ENCODE measurements at places on chromosomes 16 and 17.

DNA sequence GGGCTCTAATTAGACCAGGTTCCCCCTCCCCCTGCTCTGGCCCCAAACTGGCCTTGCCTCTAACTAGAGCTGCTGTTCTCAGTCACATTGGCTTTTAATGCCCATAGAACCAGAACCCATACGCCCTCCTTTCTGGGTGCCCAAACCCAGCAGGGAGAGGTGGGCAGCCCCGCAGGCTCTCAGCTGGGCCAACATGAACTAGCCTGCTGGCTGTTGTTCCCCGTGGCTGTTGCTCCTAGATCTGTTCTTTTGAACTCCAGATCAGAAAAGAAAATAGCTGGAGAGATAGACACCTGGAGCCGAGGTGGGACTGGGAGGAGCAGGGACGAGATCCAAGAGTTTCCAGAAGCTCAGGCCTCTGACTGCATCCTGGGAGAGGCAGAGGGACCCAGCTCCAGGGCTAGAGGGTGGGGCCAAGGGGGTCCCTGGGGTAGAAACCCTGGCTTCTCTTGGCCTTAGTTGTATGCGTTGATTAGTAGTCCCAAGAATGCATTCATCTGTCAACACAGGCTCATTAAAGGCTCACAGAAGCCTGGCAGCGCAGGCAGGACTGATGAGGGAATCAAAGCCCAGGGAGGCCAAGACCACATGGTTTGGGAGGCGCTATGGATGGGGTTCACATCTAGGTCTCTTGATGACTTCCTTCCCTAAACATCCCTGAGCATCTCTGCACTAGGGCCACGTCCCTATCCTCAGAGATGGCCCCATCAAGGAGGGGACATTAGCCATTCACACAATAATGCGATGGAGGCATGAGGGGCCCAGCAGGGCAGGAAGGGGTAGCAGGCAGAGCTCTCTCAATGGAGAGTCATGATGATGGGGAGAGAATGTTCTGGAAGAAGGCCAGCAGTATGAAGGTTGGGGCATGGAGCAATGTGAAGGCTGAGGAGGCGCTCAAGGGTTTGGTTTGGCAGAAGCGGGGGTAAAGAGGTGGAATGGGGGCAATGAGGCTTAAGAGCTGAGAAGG, 1.3 kb upstream of the CPSF4L start:
- DNase-seq: no peak

DNA sequence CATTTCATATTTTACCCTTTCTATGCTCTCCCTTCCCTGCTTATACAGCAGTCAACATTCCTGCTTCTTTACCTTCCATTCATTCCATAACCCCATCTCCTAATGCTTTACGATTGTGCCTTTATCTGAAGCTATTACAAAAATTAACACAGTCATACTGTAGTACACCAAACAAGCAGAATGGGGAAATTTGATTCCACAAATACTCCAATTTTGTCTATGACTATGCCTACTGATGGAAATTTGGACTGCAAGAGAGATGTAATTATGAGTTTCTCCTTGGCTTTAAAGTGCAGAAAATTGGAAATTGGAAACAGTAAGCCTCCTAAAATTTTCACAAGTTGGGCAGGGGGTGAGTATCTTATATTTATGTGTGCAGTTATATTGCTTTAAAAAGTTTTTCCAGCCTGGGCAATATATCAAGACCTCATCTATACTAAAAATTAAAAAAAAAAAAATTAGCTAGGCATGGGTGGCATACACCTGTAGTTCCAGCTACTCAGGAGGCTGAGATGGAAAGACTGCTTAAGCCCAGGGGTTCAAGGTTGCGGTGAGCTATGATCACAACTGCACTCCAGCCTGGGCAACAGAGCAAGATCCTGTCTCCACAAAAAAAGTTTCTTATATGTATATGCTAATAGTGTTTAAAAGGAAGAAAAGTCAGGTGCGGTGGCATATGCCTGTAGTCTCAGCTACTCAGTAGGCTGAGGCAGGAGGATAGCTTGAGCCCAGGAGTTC, 3.0 kb downstream of the APPBP2 start:
- no peak for DNase-seq

DNA sequence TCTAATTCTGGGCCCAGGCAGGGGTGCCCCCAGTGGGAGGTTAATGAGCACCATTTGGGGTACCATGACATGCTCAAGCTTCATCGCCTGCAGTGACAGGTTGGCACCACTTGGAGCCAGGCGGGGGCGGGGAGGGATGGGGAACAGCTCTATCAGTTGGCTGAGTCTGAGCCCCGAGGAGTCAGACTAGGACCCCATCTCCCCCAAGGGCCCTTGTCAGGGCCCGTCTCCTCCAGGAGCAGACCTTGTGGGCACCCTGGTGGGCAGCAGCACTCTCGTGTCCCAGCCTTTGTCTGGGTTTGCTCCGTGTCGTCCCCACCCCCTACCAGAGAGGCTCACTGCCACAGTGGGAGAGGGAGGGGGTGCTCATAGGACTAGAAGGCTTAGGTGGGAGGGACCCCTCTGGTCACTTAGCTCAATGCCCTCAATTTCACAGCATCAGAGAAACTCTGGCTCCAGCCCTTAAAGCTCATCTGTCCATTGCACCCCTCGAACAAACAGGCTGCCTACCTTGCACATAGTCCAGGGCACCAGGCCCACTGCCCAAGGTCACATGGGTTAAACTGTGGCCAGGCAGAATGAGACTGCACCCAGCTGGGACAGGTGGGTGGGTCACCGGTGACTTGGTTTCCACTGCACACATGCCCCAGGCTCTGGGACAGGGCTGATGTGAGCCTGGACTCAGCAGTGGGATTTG, 4.1 kb downstream of the PPP1R9B start:
- DNase-seq: no peak

- no peak for DNase-seq
Measured at GRCh38 chr17:6667516-6667915, 16.0 kb downstream of the C17orf100 start.

DNA sequence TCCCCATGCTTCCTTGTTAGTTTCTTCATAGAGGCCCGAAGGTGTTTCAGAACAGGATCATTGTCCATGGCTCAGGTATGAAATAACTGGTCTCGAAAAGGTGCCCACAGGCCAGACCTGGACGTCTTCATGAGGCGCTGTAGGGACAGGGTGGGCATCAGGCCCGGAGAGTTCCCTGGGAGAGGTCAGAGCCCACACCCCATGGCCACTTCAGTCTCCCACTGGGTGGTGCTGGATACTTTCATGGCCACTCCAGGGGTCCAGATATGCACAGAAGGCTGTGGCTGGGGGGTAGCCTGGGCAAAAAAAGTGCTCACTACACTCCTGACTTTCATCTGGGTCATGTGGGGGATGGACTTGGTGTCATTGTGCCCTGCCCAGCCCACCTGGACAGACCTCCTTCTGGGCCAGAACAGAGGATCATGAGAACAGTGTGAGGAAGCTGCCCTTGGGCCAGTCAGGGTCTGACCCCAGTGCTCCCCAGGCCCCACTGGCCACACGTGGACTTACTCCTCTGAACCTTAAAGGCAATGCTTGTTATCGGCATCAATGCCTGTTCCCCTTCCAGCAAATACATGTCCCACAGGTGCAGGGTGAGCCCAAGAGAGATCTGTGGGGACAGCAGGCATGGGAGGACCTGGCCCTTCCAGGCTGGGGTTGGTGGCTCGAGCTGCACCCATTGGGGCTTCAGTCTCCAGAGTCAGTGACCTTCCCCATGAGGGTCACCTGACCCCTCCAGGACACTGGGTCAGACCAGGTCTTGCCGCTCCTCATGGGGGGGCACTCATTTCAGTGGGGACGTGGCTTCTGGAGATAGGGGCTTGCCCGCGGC, 36.9 kb downstream of the LGALS9 start:
- no peak for DNase-seq

- no peak for DNase-seq
Measured at GRCh38 chr16:24146518-24146917, 109.6 kb upstream of the CACNG3 start.

DNA sequence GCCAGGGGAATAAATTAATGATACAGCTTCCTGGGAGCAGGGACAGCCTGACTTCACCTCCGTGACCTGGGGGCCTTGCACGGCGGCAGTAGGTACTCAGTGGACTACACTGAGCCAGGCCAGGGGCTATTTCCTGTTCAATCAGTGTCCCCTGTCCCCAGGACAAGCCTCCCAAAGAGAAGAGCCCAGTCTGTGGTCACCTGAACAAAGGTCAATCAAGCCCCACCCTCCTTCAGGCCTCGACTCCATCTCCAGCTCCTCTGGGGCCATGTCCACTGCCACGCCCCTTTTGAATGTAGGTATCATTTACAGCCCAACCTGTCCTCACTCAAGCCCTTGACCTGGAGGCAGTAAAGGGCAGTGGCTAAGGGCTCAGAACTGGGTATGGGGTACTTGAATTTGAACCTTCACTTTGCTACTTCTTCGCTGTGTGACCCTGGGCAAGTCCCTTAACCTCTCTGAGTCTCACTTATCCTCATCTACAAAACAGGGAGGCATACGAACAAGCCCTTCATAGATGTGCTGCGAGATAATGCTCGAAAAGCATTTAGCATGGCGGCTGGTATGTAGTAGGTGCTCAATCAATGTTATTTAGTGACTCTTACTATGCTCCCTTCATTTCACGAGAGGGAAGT, 29.0 kb downstream of the MYH11 start:
- no peak for DNase-seq
